ENCODE measurements at places on chromosomes 12 and 14.

GRCh38 chr12:27709932-27710591, 570 bp upstream of the MRPS35 start:
- DNase-seq: no peak

DNA sequence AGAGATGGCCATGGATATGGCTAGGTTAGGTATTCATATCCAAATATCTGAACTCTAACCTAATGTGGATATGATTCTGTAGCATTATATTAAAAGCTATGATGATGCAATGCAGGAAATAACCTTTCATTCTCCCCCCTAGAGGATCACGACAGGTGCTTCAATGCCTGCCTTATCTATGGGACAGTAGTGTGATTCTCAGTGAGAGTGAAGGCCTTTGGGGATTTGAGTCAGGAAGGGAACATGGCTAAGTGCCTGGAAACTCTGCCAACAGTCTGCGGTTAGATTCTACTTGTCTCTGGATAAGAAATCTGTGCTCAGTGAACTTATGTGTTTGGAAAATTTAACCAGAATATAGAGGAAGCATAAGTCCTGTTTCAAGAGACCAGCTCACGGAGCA, 81.8 kb downstream of the SLC38A1 start:
- DNase-seq: no peak

DNA sequence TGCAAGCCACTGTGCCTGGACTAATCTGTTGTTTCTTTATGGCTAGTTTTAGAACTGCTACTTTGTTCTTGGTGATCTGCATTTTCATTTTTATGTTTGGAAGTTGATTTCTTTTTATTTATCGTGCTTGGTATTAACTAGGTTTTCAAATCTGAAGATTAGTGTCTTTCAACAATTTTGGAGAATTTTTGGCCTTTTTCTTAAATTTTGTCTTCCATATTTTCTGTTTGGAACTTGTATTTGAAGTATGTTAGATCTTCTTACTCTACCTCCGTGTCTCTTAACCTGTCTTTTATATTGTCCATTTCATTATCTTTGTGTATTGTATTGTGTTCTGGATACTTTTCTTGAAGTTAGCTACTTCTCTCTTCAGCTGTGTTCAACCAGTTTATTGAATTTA, 9.5 kb downstream of the FRS2 start:
- DNase-seq: no peak

- peak; percentile 36 for DNase-seq
Measured at GRCh38 chr12:107607464-107608392, 77.9 kb upstream of the PWP1 start.

GRCh38 chr14:93065272-93065730, 50.4 kb downstream of the ITPK1 start:
- no peak for DNase-seq

GRCh38 chr14:65222440-65222858, 120.1 kb upstream of the MAX start:
- DNase-seq: no peak

DNA sequence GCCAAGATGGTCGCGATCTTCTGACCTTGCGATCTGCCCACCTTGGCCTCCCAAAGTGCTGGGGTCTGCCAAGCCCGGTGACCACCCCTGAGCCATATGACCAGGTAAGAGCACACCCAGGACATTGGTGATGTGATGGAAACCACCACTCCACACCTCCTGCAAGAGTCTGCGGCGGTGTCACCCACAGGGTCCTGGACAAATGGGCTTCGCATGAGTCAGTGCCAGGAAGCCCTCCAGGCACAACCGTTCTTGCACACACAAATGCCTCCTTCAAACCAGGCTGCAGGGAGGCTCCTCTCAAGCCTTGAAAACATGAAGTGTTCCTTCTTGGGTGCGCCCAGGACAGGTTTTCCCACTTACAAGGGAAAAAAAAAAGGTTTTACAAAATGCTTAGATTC, 16.6 kb downstream of the PITPNM2 start:
- no peak for DNase-seq

DNA sequence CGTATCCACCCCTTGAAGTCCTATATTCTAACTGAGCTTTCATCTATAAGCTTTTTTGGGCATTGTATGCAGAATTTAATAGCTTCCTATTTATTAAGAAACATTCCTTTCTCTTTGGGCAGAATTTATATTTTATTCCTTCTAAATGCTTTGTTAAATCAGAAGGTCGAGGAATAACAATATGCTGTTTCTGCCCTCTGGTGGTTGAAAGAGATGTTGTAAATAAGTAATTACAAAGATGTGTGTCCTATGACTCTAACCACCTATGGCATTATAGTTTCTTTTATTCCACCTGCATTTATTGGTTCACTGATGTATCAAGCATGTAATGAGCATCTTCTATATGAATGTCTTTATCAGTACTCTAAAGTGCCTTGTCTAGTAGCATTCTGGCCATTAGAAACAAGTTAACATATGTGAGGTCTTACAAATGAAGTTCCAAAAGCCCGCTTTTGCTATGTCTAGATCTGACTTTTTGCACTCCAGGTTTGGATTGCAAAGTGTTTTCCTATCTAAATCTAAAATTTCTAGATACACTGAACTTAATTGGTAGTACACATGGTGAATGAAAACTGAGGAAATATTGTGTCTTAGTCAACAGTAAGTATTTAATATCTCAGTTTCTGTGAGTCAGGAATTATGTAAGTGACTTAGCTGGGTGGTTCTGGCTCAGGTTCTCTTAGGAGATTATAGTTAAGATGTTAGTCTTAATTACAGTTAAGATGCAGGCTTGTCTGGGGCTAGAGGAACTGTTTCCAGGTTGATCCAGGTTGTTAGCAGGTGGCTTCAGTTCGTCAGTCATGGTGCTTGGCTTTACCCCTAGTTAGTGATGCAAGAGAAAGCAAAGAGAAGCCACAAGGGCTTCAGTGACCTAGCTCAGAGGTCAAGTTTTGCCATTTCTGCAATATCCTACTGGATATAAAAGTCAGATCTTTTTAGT, 57.5 kb downstream of the PLEKHA5 start:
- DNase-seq: peak; percentile 20

- DNase-seq: no peak
Measured at GRCh38 chr12:132227782-132228475, 83.7 kb downstream of the NOC4L start.

- DNase-seq: no peak
Measured at GRCh38 chr12:5492562-5492961, 60.7 kb downstream of the NTF3 start.

GRCh38 chr14:92470811-92471210, 42.8 kb upstream of the RIN3 start:
- no peak for DNase-seq

DNA sequence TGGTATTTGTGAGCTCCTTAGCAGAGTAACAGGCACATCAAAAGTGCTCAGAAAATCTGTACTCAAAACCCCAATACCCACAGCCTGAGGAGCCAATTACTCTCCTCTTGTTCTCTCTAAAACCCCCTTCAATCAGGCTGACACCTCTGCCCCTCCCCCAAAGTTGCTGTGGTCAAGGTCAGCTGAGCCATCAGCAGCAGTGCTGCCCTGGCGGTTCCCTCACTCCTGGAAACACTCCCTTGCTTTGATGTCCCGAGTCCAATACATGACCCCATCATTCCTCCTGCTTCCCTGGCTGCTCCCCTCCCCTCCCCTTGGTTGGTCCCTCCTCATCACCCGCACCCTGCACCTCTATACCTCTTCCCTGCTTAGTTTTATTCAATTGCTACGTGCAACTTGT, 57.2 kb upstream of the C14orf132 start:
- no peak for DNase-seq

- no peak for DNase-seq
Measured at GRCh38 chr14:55803873-55804553, 224.0 kb downstream of the KTN1 start.

DNA sequence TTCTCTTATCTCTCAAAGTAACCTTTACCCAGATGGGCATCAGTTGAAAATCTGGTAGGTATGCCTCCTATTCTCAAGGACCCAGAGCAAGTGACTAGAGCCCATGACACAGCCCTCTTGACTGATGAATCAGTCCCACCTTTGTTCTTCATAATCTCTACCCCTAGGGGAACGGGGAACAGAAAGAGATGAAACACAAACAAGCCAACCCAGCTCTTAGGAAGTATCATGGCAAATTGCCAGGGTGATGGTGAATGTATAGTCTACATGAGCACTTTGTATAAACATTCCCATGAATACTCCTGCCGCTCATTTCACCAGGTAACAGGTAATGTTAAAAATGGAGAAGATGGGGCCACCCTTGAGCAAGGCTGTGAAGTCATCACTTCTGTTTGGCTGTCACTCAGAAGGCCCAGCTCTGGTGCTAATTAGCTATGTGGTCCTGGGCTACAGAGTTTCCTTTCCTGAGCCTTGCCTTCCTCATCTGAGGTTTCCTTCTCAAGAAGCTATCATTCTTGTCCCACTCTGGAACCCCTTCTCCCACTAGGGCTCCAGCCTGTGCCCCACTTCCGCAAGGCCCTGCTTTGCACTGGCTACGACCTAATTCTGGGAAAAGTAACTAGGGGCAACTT, 161.7 kb downstream of the ANO2 start:
- no peak for DNase-seq

- DNase-seq: no peak
Measured at GRCh38 chr12:54593135-54593534, 4.7 kb upstream of the PPP1R1A start.

DNA sequence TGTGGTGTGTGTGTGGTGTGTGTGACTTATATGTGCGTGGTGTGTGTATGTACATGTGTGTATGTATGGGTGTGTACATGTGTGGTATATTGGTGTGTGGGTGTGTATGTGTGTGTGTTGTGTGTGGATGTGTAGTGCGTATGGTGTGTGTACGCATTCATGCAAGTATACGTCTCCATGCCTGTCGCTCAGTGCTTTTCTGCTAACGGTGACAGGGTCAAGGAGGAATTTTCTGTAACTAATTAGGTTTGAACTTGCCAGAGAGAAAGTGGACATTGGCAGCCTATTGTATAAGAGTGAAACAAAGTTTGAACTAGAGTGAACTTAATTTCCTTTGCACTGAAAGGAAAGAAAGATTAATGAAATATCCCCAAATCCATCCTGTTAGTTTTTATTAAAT, 120.9 kb upstream of the GSC start:
- no peak for DNase-seq

DNA sequence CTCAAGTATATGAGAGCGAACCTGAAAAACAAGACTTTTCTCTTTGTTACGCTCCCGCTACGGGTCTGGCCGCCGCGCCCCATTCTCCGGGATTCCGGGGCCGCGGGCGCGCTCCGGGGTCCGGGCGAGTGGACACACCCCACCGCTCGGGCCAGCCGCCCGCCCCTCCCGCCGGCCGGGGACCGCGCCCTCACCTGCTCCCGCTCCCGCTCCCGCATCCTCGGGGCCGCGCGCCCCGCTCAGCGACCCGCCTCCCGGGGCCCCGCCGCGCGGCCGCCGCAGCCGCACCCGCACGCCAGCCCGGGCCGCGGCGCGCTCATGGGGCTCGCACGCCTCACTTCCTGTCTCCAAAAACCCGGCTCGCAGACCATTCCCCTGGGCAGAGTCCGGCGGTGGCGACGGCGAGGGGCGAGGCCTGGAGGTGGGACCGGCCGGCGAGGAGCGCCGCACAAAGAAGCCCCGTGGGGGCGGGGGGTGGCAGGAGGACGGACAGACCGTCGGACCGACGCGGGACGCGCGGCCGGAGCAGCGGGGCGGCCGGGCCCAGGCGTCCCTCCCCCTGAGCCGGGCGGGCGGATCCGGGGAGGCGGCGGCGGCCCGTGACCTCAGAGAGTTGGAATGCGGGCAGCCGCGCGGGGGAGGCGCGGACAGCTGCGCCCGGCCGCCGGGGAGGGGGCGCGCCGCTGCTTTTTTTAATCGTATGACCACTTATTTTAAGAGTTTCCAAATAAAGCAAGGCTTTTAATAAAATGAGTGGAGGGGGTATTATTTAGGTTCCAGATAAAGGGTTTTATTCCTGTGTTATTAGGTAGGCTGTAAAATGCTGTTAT, at the start of gene PTPN21:
Gene PTPN21 (minus strand): TSS at position 551 of the 830 bp plus-strand sequence. CDS start 4,590 bp downstream, outside the sequence.
- peak; percentile 94 for DNase-seq

- no peak for DNase-seq
Measured at GRCh38 chr14:63782683-63783389, 55.0 kb upstream of the SGPP1 start.

GRCh38 chr14:67602076-67602475, 2.0 kb upstream of the PIGH start:
- no peak for DNase-seq

- peak; percentile 42 for DNase-seq
Measured at GRCh38 chr14:74362361-74362915, 14.2 kb downstream of the VRTN start.

- DNase-seq: no peak
Measured at GRCh38 chr12:32423559-32423958, 24.2 kb downstream of the FGD4 start.

DNA sequence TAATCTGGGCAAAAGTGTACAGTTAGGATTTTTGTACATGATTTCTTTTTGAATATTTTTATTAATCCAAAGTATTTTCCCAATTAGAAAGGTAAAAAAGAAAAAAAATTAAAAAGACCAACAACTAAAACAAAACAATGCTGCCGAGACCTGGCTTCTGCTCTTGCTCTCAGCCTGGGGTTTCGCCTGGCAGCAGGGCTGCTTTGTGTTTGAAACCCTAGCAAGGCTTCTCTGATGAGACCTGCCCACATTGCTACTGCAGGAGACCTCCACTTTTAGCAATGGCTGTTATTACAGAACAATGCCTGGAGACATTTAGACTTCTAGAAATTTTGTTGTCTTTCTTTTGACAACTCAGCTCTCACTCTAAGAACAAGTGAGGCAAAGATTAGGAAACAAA, 1153.0 kb upstream of the TMEM132C start:
- no peak for DNase-seq

GRCh38 chr14:29163109-29163508, 396.5 kb downstream of the FOXG1 start:
- no peak for DNase-seq

- no peak for DNase-seq
Measured at GRCh38 chr14:23159532-23159931, 23.9 kb downstream of the SLC7A8 start.

- no peak for DNase-seq
Measured at GRCh38 chr14:54493293-54493692, 4.5 kb upstream of the GMFB start.

GRCh38 chr12:10227648-10228047, 15.0 kb downstream of the GABARAPL1 start:
- no peak for DNase-seq

GRCh38 chr14:30738978-30739377, 116.9 kb downstream of the SCFD1 start:
- DNase-seq: no peak

GRCh38 chr14:36767603-36768281, 106.1 kb downstream of the PAX9 start:
- DNase-seq: peak; percentile 19

GRCh38 chr14:102592763-102593060, 263 bp downstream of the RCOR1 start:
- DNase-seq: no peak

Data from right kidney (tissue), 9 donors.